ENCODE measurements at places on chromosomes 13 and 19.

DNA sequence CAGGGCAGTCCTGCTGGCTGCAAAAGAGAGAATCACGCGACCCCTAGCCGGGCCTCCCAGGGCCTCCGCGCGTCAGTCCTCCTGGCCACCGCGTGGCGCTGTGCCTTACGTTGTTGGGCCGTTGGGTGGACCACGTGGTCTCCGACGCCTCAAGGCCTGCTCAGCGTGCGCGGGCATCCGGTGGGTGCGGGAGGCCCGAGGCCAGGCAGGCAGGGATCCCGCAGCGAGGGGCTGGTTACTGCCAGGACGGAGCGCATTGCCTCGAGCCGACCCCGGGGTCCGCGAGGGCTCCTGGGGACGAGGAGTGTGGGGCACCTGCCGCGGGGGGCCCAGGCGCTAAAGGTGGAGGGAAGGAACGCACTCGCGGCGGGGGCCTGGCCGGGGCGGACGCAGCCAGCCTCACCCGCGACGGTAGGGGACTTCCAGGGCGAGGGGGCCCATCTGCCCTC is at the start of gene TDRD12:
TSS of gene TDRD12 (plus strand) at position 157 of the 449 bp plus-strand sequence. CDS start 306 bp downstream, outside the sequence.
- no peak for DNase-seq

DNA sequence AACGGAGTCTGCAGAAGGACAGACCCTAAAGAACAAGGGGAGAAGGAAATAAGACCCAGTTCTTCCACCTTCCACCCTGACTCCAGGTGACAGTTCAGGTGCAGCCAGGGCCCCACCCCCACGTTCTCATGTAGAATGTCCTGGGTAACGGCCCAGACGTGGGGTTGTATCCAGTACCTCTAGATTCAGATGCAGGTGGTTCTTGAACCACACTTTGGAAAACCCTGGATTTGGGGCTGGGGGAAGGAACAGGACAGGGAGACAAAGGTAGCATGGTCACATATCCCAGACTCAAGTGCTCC is 2.2 kb downstream of the DMPK start:
- no peak for DNase-seq

GRCh38 chr19:34757441-34757840 is 15.6 kb downstream of the ZNF599 start:
- DNase-seq: no peak

DNA sequence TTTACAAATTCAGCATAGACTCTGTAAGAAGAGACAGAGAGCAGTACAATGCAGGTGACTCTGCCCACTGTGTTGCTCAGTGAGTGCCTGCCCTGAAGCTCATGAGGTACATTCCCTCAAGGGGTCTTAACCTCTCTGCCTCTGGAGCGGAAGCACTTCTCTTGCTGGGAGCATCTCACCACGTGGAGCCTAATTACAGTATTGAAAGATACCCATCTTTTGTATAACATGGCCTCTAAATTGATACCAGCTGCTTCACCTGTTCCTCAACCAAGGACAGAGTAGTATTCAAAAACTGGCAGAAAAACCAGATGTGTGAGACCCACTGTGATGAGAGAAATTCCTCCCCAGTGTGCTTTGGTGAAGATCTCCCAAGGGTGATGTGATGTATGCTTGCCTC is 77.1 kb downstream of the SACS start:
- no peak for DNase-seq

DNA sequence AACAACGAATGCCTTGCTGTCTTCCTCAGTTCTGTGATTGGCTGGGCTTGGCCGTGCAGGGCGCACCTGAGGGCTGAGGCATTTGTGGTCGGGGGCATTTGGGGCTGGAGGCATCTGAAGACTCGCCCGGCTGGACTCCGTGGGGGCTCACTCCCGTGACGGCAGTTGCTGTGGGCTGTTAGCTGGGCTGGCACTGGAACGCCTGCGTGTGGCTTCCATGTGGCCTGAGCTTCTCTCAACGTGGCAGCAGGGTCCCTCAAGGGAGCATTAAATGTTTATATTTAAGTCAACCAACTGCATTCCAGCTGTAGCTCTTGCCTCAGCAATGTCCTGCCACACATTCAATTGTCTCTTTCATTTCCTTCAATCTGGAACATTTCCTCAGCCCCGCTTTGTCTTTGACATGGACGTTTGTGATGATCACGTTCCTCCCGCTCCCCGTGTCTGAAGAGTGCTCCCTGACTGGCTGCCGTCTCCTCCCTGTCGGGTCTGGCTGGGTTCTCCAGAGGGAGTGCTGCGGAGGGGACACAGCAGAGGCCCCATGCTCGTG is 21.0 kb downstream of the CCDC8 start:
- DNase-seq: no peak

GRCh38 chr19:33300009-33300893 is 2.1 kb downstream of the CEBPA start:
- no peak for DNase-seq

GRCh38 chr19:46947866-46948265 is 71.8 kb upstream of the NPAS1 start:
- DNase-seq: no peak

GRCh38 chr13:50319635-50320255 is 304.5 kb downstream of the KCNRG start:
- no peak for DNase-seq

- no peak for DNase-seq
These were observed at the start of gene TYROBP for GRCh38 chr19:35908010-35908441. TYROBP (minus strand) TSS chr19:35908295; CDS start chr19:35908228, 67 bp downstream.

DNA sequence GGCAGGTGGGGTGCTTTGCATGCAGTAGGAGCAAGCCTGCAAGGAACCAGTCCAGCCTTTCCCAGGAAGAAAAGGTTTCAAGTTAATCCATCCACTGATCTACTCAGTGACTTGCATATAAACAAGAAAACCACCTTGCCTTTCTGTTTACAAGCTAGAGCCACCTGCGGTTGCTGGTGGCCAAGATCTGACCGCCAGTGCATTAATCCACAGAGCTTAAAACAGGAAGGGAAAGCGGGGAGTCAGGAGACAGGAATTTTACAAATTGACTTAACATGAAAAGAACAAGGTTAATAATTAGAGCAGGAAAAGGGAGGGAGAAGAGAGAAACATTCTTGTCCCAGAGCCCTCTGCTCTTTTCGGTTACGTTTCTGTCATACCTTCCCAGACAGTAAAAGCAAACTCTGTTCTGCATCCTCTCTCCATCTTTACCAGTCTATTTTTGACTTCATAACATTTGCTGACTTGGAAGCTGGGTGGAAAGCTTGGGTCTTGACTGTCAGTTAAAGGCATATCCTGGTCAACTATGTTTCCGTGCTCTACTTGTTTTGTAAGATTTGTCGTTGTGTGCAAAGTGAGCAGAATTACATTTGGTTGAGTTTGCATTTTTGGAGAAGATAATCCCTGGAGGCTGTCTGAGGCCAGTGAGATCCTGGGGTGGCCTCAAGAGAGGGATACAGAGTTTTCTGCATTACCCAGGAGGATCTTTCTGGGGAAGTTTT is 760.6 kb downstream of the EFNB2 start:
- no peak for DNase-seq

- DNase-seq: peak; percentile 57
These were observed 2.2 kb upstream of the CEACAM6 start for GRCh38 chr19:41753159-41753558.

- no peak for DNase-seq
These were observed 10.4 kb downstream of the TLE6 start for GRCh38 chr19:2987797-2988196.

DNA sequence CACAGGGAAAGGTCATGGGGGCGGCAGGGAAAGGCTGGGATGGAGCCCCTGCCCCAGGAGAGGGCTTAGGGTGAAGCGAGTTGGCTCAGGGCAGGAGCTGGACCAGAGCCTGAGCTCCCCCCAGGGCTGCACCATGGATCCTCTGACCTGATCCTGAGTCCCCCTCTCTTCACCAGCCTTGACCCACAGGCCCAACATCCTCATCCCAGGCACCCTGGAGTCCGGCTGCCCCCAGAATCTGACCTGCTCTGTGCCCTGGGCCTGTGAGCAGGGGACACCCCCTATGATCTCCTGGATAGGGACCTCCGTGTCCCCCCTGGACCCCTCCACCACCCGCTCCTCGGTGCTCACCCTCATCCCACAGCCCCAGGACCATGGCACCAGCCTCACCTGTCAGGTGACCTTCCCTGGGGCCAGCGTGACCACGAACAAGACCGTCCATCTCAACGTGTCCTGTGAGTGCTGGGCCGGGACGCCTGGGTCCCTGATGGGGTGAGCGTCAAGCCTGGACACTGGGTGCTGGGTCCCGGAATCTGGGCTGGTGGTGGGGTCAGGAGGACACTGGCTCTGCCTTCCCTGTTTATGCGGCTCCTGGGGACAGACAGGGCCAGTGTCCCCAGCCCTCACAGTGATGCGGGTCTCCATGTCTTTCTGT is 842 bp downstream of the SIGLEC9 start:
- no peak for DNase-seq

Measured in activated CD4-positive, alpha-beta T cell treated with anti-CD3 and anti-CD28 coated beads, Interleukin-2, Interleukin-4, amounts not matched to agents 100 ng/mL and 50 ng/mL, durations not matched to agents 16 hours and 8 hours (primary cell).